ENCODE measurements at places on chromosomes 4 and X.

GRCh38 chr4:184348311-184349233 is 125.8 kb downstream of the IRF2 start:
- DNase-seq: peak; percentile 88

GRCh38 chr4:135741583-135741982 is 1540.0 kb upstream of the PABPC4L start:
- no peak for DNase-seq

- peak; percentile 59 for DNase-seq
Measured at GRCh38 chrX:119235051-119235511, 1.0 kb upstream of the PGRMC1 start.

DNA sequence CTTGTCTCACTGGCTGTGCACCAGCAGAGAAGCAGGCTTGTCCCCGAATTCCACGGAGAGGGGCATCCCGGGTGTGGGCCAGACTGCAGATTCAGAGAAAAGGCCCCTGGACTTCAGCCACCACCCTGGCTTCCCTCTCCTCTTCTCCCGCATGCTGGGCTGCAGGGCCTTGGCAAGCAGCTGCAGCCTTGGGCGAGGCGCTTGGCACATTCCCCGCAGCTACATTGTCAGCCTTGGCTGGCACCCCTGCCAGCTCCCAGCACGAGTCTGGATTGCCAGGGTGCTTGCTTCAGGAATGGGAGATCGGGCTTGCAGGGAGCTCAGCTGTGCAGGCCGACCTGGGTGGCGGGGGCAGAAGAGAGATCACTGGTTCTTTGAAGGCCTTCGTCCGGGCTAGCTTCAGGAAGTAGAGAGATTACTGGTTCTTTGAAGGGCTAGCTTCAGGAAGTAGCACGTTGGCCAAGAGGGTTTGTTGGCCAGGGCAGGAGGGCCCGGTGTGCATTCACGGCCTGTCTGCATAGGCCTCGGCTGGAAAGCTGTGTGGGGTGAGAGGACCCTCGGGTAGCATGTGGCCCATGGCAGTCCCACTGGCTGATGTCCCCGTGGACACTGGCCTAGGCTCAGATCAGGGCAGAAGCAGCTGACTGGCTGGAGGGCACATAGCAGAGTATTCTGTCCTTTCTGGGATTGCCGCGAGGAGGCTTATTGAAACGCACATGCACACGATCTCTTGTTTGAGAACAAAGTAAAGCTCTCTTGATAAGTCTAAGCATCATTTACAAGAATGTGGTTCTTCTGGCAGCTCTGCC is 2.7 kb downstream of the ABCD1 start:
- peak; percentile 54 for DNase-seq

DNA sequence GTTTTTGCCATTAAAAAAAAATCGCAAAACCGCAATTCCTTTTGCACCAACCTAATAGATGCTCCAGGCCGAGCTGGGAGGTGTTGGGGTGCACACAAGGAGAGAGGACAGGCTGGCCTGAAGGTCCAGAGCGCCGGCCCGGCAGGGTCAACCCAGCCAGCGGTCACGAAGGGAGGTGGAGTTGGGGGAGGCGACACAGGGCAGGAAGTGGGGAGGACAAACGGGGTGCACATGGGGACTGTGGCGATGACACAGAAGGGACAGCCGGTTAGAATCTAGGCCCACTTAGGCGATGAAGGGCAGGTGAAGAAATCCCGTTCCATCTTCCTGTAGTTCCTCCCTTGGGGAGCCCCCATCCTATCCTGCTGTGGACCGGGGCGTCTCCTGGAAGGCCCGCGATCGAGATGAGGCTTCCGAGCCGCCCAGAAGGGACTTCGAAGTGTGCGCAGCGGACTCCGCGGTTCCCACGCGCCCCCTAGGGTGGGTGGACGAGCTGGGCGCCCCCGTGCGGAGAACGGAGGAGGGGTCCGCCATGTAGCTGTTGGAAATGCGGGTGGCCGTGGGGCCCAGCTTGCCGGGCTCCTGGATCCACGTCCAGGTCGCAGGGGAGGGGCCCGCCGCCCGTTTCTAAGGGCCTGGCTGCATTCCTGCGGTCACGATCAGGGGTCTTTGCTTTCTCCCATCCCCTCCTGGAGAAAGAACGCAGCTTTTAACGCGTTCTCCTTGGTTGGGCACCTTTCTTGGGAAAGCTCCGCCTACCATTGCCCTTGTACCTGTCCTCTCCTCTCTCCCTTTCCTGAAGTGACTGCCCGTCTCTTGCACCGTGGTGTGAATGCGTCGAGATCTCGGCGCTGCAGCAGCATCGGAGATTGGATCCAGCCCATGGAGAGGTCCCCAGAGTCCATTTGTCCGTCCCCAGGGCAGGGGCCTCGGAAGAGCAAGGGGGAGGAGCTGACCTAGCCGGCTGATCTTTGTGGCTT is 17.0 kb upstream of the HPF1 start:
- DNase-seq: peak; percentile 62

- DNase-seq: peak; percentile 90
Measured at GRCh38 chrX:40735325-40736169, at the start of gene MED14. Gene MED14, minus strand, starts transcription at chrX:40735542. Its CDS starts 130 bp downstream, at chrX:40735412.

DNA sequence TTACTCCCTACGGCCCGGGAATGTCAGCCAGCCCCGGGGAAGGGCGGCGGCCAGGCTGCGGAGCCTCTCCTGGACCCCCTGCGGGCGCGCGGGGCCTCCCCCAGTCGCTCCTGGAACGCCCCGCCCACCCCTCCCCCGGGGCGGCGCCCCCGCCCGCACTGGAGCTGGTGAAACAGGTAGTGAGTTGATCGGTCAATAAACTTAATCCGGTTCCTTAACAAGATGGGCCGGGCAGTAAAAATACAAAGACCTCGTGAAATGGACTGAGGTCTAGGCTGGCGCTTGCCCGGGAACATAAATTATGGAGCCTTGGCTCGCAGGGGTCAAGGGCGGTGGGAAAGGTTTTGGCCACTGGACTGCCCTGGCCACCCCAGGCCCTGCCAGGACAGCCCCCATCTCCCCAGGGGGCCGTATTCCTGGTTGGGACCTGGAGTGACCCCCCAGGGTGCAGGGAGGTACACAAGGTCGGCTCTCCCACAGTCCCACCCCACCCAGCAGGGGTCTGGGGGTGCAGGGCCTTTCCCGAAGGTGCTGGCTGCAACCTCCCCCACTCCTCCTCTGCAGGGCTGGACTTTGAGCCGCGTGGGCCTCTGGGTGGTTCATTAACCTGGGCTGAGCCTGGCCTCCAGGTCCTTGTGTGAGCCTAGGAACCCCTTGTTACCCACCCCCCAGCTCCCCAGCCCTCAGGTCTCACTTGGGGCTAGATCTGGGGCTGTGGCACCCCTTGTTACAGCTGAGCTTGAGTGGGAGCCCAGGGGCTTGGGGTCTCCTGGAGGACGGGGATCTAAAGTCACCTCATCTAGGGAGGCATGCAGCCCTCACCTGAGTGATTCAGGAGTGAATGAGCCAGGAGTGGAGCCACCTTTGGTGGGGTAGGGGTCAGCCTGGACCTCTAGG is 2.5 kb downstream of the FGFR3 start:
- no peak for DNase-seq
